Right renal cortex interstitium (tissue), 3 donors: ENCODE measurements at places on chromosomes 4 and X.

DNA sequence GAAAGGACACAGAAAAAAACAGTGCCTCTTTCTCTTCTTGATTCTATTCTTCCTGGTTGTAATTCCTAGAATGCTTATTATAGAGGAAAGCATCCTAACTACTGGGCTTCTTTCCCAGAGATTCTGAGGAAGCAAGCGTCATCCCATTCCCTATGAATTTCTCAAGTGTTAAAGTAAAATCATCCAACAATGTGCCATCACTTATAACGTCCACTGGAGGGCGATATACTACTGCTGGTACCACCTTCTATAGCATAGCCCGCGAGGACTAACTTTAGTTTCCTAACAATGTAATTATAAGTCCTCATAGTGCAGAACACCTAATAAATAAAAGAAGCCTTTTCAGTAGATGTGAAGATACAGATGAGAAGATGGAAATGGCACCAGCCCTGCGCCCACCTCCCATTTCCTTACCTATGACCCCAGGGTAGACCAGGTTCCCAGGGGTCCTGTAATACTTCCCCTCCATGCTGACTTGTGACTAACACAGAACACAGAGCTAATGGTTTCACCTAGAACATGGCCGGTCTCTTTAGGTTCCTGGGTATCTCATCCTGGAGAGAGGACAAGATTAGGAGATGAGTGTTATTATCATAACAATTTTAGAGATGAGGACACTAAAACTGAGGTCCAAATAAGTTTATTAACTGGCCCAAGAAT, 4.2 kb downstream of the CENPVL3 start:
- DNase-seq: no peak

DNA sequence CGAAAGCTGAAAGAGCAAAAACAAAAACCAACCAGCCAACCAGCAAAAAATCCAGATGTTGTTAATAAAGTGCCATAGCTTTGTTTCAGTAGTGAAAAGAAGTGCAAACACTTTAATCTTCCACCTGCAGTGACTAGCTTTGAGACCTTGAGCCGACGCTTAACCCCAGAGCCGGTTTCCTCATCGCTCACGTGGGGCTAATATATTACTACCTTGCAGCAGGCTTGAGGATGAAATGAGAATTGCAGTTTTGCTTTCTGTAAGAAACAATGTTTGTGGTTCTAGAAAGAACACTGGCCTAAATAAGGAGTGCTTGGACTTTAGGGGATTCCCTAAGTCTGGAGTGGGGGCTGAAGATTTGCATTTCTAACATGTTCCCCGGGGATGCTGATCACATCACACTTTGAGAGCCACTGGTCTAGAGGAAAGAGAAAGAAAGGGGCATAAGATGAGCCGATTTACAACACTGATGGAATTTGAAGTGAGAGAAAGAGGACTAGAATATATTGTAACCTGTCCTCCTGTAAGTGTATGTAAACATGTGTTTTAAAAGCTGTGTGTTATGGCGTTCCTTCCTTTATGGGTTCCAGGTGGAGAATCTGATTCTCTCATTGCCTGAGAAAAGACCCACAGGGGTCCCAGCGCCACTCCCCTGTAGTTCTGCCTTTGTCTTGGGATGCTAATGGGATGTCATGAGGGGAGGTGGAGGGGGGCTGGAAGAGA, 1.4 kb downstream of the FGF2 start:
- DNase-seq: peak; percentile 36

DNA sequence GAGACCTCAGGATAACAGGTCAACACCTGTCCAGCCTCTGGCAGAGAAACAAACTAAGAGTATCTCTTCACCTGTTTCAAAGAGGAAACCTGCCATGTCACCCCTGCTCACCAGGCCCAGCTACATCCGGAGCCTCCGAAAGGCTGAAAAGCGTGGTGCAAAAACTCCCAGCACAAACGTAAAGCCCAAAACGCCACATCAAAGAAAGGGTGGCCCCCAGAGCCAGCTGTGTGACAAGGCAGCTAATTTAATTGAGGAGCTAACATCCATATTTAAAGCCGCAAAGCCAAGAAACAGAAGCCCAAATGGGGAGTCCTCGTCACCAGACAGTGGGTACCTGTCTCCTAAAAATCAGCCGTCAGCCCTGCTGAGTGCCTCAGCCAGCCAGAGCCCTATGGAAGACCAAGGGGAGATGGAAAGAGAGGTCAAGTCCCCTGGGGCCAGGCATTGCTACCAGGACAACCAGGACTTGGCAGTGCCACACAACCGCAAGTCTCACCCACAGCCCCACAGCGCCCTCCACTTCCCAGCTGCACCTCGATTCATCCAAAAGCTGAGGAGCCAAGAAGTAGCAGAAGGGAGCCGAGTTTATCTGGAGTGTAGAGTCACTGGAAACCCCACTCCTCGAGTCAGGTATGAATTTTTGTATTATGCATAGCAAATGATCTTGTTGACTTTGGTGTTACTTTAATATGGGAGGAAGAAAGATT, 15.1 kb downstream of the PALLD start:
- no peak for DNase-seq

- no peak for DNase-seq
Measured at GRCh38 chr4:176546975-176547374, 227.2 kb downstream of the SPCS3 start.

- DNase-seq: no peak
Measured at GRCh38 chr4:93359586-93359985, 469.0 kb upstream of the ATOH1 start.

DNA sequence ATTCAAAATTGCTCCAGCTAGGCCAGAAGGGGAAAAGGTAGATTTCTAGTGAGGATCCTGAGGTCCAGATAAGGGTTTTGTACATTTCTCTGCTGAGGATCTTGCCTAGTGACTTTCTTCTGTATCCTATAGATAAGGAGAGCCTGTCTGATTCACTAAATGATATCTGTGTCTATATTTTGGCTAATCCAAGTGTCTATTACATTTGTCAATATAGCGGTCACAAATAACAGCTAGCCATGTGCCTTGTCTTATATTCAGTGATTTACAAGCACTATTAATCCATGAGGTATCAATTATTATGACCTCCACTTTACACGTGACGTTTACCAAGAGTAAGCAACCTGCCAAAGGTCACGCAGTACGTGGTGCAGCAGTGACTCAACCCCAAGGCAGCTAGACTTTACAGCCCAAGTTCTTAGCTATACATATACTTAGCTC, 41.6 kb downstream of the TMEM165 start:
- DNase-seq: no peak

DNA sequence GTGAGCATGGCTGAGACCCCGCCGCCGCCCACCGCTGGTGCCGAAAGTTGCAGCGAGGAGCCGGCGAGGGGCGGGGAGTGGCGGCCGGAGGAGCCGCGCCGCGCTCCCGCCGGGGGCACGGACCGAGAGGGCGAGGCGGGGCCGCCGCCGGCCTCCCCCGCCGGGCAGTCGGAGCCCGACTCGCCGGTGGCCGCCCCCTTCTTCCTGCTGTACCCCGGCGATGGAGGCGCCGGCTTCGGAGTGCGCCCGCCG, 16.5 kb downstream of the UTP3 start:
- no peak for DNase-seq

- DNase-seq: no peak
Measured at GRCh38 chr4:88445252-88445651, 11.7 kb upstream of the HERC5 start.

DNA sequence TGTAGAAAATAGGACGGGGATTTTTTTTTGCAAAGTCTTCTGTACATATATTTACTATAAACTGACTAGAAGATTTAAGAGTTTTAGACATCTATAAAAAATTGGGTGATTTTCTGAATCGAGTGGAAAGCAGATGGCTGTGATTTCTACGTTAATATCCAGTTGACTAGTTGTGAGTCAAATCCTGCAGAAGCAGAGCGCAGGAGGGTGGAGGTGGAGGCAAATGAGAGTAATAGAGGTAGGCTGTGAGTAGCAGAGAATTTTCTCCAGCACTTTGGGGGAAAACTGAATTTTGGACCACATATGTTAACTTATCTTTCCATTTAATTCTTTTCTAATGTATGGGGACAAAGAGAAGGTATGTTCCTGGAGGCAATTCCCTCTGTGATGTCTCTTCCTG, 82.1 kb upstream of the SOX3 start:
- no peak for DNase-seq

- no peak for DNase-seq
Measured at GRCh38 chr4:24209906-24210305, 320.1 kb upstream of the PPARGC1A start.

DNA sequence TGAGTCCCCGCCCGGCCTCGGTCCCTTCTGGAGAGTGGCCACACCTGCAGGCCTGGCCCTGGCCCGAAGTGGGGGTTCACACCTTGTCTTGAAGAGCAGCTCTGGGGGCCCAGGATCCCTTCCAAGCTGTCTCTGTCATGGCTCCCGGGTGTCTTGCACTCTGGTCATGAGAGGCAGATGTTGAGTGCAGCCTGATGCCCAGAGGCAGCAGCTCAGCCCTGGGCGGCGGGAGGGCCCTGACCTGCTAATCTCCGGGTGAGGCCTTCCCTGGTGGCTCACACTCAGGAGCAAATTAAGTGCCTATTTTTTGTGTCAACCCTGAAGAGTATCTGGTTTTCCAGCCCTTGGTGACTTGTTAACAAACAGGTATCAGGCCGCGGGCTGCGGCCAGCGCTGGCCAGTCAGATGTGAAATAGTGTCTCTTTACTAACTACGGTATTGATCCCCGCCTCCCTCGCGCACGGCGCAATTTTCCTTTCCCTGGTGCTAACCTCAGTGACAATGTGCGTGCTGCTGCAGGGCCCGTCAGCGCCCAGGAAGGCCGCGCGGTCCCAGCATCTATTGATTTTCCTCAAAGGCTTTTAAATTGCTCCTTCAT, 24.2 kb downstream of the NKX1-1 start:
- no peak for DNase-seq

GRCh38 chrX:39614680-39614998, 483.1 kb downstream of the BCOR start:
- no peak for DNase-seq

GRCh38 chrX:153620576-153620975, 21.6 kb upstream of the CCNQ start:
- no peak for DNase-seq

GRCh38 chr4:112253382-112254000, 21.9 kb downstream of the AP1AR start:
- no peak for DNase-seq

- no peak for DNase-seq
Measured at GRCh38 chrX:20149326-20149725, 7.7 kb upstream of the EIF1AX start.

DNA sequence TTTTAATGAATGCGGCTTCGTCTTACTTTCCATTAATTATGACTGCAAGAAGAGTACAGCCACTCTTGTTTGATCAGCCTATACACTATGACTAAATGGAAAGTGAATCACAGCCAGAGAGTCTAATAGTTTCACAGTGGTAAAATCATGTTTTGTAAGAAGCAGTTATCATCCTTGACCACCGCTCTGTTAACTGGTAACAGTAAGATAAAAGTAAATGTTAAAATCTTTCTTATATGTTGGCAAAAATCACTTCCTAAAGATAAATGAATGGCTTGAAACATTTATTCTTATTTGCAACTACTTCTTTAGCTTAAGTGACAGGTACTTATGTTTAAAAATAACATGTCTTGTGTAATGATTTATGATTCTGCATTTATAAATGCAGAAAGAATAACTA, 13.2 kb downstream of the GALNT7 start:
- DNase-seq: no peak

DNA sequence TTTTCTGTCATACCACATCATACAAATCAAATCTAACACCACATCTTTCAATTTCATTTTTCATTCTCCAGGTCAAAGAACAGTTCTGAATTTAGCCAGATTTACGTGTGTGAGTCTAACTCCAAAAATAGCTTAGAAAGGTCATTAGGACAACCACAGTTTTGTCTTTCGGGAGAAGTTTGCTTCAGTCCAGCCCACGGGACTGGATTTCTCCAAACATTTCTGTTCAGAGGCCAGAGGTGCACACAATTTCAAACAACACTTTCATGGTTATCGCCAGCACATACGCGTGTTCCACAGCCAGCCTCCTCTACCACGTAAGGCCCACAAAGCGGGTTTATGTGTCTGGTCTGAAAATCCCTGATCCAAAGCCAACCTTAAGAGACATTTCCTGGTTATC, 65.9 kb downstream of the VEGFC start:
- DNase-seq: no peak

- no peak for DNase-seq
Measured at GRCh38 chrX:68684291-68684918, 36.9 kb downstream of the STARD8 start.
